A549 (cell line): ENCODE measurements at places on chromosomes 2 and 18.

DNA sequence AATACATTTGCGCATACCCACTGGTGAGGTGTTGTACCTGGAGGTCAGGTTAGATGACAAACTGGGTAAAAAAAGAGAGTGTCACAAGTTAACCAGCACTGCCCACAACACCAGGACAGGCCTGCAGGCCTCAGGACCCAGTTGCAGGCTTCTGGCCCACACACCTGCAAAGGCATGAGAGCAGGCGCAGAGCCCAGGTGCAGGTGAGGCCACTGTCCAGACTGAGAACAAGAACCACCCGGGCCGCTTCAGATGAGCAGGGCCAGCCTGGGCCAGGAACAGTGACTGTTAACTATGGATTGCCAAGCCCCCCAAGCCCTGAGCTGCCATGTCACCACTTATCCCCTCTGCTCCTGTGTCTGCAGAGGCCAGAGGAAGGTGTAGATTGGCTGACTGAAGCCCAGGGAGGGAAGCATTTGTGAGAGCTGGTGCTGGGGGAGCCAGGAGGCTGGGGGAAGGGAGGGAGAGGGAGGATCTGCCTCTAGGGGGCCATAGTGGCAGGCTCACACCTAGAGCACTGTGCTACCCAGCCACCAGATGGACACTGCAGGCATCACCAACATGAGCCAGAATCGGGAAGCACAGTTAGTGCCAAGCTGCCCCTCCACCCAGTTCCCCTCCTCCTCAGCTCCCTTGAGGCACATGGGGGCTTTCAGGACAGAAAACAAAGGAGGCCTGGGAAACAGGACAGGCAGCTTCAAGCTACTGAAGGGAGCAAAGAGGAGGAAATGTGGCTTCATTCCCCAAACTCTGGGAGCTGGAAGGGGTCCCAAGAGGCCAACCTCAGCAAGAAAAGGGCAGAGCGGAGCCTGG, 35.4 kb downstream of the SFXN5 start:
- peak; percentile 27 for DNase-seq

DNA sequence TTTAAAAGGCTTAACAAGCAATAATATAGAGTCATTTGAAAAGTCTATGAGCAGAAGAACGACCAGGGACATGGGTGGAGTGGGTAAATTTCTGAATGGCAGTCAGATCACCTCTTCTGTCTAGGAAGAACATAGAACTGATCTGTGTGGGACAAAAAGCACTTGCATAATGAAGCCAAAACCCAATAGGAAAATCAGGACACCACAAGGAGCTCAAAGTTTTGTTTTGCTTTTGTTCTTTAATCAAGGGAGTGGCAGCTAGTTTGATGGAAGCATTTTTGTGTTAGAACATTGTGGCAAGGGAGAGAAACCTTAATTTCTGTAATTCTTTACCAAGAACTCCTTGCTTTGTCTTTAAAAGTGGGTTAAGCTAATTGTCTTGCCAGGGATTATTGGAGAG, 240.2 kb upstream of the TANK start:
- no peak for DNase-seq

GRCh38 chr2:9249020-9249800, 42.6 kb downstream of the ASAP2 start:
- no peak for DNase-seq

- DNase-seq, result no peak
Observed at GRCh38 chr2:60054571-60055340, 498.7 kb downstream of the BCL11A start.

- DNase-seq, result no peak
Observed at GRCh38 chr2:144670080-144670479, 150.2 kb upstream of the ZEB2 start.

DNA sequence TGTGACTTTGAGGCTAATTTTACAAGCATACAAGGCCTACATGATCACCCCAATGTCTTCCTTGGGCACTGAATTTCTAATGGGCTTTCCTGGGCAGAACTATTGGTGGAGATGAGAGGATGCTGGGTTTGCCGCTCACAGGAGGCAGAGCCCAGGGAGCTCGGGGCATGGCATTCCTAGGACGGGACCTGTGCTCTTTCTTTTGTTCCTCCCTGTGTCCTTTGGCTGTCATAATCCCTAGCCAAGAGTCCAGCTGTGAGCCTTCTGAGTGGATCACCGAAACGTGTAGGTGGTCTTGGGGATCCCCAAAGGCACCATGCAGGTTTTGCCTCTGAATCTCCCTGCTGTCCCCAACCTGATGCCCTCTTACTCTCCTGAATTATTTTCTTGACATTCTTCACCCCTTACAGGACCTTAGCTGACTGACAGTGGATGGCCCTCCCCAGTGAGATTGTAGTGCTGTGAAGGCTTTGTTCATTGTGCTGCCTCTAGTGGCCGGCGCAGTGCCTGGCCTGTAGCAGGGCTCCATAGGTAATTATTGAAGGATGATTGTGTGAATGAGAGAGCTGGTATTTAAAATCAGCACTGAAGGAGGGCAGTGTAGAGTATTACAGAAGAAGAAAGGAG, 221.9 kb downstream of the ZNF407 start:
- peak; percentile 14 for DNase-seq

- no peak for DNase-seq
Observed at GRCh38 chr2:217928324-217929181, 74.2 kb downstream of the TNS1 start.

- no peak for DNase-seq
Observed at GRCh38 chr2:17971531-17972125, 93.2 kb downstream of the KCNS3 start.

- no peak for DNase-seq
Observed at GRCh38 chr2:23418461-23418911, 33.5 kb downstream of the KLHL29 start.

DNA sequence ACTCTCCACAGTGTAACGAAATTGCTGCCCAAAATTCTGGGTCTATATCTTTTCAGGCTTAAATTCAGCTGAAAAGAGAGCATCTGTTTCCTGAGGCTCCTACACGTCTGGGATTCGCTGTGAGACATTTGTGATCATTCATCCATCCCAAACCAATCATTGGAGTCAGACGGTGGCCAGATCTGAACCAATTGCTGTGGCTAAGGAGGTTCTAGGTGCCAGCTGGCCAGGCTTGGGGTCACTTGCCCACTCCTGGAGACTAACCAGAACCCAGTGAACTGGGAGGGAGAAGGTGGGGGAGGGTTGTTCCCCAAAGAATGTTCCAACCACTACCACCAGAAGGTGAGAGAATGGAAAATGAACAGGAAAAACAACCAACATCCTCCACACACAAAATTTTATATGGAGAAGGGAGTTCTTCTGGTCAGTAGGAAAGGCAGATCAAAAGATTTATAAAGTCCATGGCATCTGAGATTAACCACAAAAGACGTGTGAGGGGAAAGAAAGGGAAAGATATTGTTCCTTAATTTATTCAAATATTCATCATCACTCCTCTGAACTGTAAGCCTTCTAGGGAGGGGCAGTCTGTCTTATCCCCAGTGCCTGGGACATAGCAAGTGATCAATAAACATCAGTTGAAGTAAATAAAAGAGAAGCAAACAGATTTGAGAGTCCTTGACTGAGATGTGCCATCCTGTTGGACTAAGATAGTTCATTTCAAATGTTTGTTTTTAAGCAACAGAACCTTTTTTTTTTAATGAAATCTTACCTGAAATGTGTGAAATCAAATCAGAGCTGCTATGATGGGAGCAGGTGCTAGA, 3.0 kb upstream of the RTKN start:
- DNase-seq, result no peak

DNA sequence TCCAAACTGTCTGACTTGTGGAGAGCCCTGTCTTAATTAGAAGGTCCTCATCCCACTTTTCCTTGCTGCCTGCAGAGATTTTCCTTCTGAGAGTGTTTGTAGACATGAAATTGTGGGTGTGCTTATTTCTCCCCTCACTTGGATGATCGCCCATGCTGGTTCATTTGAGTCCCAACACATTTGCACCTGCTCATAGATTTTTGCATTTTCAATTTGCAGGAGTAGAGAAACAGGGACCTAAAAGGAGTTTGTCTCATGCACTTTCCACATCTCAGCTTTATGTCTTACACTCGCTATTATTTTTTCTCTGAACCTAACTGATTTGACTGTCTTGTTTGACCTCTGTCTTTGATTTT, 33.2 kb upstream of the FHL2 start:
- DNase-seq, result no peak

DNA sequence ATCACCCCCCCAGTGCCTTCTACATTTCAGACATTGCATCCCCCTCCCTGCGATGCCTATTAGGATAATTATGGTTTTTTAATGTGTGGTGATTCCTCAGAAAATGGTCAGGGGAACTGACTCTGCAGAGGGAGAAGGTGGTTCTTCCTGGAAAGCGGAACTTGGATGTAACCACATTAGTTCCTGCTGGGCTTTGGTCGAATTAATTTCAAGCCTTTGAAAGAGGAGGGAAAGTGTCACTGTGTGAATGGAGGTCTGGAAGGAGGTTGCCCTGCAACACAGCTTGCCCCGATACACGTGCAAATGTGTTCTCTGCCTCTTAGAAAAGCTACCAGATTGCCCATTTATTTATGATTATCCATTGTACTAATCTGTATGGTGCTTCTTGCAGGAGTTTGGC, 63.2 kb upstream of the TPO start:
- no peak for DNase-seq

DNA sequence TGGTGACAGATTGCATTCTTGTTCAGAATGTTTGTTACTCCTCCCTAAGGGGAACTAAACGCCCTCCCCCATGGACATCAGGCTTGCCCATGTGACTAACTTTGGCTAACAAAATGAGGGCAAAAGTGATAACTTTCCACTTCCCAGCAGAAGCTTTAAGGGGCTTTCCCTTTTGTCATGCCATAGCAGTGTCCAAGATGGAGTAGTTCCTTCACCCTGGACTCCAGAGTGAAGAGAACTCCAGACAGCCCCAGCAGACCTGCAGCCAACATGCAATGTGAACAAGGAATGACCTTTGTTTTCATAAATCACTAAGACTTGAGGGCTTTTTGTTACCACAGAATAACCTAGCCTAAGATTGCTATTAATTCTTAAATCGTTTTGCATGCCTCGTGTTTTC, 163.5 kb downstream of the ZEB2 start:
- DNase-seq, result no peak

DNA sequence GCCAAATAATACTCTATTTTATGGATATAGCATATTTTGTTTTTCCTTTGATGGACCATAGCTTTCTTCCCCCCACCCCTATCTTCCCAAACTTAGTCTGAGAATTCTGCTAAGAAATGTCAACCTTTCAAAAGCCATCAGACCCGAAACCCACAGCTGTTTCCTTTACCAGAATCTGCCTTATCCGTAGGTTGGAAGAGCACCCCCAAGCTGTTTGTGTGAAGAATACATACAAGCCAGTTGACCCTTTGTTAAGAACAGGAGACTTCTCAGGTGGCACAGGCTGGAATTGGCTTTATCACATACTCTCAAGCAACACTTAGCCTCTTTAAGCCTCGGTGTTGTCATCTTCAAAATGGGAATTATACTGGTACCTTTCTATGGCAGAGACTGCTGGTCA, 135.1 kb downstream of the ACTR3 start:
- no peak for DNase-seq

DNA sequence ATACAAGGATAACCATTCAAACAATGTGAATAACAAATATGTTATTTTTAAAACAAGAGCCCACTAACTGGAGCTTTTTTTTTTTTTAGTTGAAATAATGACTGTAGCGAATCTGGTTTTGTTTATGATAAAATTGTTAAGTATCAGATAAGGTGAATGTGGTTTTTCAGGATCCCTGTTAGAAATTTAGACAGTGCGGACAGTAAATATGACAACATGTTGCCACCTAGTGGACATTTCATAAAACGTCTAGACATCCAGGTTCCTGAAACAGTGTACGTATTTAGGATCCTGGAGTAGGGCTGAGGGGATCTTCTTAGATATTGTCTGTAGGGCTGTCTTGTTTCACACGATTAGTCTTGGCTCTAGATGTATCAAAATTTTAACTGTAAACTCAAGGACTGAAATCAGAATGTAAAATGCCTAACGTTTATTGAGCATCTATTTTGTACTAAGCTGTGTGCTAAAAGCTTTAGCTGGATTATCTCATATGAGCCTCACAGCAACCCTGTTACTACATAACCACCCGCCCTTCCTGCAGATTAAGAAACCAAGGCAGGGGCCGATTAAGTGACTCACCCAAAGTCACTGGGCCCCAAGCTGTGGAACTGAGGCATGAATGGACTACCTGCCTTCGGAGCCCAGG, 23.9 kb upstream of the CCDC68 start:
- DNase-seq, result peak; percentile 31

GRCh38 chr18:48319801-48320638, 89.2 kb downstream of the ZBTB7C start:
- DNase-seq, result no peak

GRCh38 chr2:4684921-4685320, 981.5 kb downstream of the DCDC2C start:
- no peak for DNase-seq

DNA sequence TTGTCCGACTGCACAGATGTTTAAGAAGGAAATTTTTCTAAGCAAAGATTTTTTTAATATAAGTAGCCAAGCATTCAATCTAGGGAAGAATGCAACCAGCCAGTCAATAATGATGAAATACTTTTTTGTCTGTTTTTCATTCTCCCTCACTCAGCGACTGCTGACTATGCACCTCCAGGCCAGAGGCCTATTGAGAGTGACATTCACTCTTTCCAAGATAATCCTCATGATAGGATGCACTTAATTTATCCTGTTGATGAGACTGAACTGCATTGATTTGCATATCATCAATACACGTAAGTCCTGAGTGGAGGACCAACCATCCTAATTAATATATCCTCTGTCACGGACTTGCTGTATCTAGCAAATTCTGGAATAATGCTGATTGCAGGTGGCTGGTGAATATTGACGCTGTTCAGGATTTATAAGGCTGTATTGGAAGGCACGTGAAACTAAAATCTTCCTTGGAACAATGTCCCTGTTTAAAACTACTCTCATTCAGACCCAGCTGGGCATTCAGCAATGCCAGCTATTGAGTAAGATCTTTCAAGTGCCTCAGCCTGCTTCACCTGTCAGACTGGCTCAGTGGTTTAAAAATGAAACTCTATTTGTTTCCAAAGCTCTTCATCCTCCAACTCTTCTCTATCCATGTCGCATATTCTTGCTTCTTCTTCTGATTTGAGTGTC, 142.2 kb downstream of the MAP2 start:
- no peak for DNase-seq

GRCh38 chr18:79572093-79572780, 107.4 kb upstream of the CTDP1 start:
- no peak for DNase-seq

- DNase-seq, result no peak
Observed at GRCh38 chr2:205428811-205429210, 253.5 kb upstream of the NRP2 start.
